Activated naive CD8-positive, alpha-beta T cell treated with anti-CD3 and anti-CD28 coated beads for 36 hours (primary cell): ENCODE measurements at places on chromosomes 2 and 18. TPM values are rescaled to one million over a fixed set of nuclear protein-coding genes. Genes with fewer than 3 reads are reported as not detected.

GRCh38 chr2:175930504-175930903 is 71.6 kb downstream of the LNPK start:
- DNase-seq: no peak

DNA sequence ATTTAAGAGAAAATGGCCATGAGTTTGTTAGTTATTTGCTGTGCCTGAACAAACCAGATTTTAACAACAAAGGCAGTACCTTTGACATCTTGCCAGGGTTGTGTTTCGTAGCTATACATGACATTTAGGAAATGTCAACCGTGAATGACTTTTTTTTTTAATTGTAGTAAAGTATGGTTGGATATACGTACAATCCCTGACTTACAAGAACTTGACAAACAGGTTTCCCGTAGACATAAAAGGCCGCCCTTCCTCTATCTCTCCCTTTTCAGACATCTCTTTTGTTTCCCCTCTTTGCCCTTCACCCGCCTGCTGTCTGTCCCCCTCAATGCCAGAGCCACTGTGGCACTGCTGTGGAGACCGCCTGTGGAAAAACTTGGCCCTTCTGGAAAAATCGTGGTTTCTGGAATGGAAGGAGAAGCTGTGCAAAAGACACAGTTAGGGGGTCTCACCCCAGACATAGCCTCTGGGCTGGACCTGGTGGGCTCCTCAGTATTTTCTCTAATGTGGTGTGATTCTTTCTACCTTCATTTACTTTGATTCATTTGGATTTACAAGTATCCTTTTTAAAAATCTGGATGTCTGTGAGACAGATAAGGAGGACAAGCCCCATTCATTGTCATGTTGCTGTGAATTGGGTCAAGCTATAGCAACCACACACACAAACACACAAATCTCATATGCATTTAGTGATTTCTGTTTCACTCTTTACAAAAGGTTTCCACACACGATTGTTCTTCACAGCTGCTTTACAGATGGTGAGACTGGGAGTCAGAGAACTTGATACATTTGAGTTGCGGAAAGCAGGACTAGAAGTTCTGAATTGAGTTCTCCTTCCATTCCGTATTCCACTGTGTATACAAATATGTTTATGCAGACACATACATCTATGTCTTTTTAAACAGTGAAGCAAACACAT is 48.6 kb downstream of the SPATS2L start:
- no peak for DNase-seq

DNA sequence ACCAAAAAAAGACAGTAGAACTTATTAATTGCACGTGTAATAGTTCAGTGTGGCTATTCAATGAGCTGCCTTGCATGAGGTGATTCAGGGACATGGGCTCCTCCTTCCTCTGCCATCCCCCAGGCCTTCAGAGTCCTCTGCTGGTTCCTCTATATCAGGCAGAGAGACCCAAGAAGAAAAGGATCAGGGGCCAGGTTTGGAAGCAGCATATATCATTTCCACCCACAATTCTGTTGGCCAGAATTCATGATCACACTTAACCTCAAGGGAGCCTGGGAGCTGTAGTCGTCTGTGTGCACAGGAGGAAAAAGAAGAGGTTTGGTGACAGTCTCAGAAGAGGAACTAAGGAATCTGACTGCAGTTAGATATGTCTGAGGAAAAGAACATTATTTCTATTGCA is 114.0 kb upstream of the GLS start:
- DNase-seq: no peak

PTPRM gene
- 0.52 TPM for total RNA-seq

GCFC2 gene
- 33.8 TPM for total RNA-seq

UGT1A8 gene
- not detected for total RNA-seq
